ENCODE measurements at places on chromosomes 13 and 19.

DNA sequence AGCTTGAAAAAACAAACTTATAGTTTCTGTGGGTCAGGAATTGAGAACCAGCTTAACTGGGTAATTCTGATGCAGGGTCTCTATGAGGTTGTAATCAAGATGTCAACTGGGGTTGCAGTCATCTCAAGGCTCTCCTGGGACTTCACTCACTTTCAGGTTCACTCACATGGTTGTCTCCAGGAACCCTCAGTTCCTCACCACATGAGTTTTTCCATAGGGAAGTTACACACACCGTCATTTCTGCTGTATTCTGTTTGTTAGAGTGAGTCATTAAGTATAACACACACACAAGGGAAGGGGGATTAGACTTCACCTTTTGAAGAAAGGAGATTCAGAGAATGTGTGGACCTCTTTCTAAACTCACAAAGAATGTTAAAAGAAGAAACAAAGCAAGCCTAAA, 34.9 kb upstream of the MLNR start:
- DNase-seq, result no peak

GRCh38 chr13:50594276-50595051, 249.0 kb downstream of the DLEU7 start:
- no peak for DNase-seq

DNA sequence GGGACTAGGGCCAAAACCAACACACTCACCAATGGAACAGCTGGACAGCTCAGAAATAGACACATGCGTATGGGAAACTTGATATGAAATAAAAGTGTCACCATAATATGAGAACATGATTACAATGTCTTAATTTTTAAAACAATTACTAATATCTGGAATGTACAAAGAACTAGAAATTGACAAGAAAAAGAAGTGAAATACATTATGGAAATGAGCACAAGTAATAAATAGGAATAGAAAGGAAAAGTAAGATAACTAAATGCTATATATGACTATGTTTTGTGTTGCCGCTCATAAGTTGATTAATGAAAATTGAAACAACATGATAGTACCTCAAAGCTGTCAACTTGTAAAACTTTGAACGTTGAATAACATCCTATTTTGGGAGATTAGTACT, 801.1 kb downstream of the SLITRK5 start:
- DNase-seq, result no peak

DNA sequence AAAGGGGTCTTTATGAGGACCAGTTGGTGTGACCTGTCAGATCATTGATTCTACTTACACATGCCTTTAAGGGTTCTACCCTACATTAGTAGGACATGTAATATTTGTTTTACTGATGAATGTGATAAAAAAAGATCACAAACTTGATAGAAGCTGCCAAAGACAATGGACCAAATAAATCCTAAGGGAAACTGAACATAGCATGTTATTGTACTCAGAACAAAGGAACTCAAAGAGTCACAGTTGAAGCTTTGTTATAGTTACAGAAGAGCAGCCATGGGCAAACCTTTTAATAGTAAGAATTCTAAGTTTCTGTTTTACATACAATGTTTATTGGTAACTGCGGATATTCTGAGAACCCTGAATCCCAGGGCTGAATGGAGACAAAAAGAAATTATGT, 780.1 kb downstream of the SLITRK6 start:
- DNase-seq, result no peak

DNA sequence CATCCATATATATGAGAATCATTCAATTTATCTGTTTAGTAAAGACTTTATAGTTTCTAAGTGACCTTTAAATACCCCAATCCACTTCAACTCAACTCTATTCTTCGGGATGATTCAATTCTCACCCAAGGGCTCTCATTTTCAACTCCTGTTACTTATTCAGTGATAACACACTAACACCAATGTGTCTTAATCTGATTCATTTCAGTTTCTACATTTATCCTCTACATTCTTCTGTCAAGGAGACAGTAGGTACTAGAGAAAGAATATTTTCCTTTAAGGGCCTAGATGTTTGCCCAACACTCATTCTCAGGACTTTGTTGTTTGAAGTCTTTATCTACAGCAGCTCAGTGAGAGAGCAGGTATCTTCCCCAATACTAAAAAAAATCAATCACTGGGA, 7.1 kb downstream of the ARGLU1 start:
- no peak for DNase-seq

GRCh38 chr19:58304748-58305064, 471 bp upstream of the ERVK3-1 start:
- no peak for DNase-seq

GRCh38 chr19:51070334-51071094, 5.6 kb upstream of the KLK13 start:
- no peak for DNase-seq

- peak; percentile 74 for DNase-seq
Observed at GRCh38 chr19:3125900-3126524, 9.8 kb upstream of the GNA15 start.

DNA sequence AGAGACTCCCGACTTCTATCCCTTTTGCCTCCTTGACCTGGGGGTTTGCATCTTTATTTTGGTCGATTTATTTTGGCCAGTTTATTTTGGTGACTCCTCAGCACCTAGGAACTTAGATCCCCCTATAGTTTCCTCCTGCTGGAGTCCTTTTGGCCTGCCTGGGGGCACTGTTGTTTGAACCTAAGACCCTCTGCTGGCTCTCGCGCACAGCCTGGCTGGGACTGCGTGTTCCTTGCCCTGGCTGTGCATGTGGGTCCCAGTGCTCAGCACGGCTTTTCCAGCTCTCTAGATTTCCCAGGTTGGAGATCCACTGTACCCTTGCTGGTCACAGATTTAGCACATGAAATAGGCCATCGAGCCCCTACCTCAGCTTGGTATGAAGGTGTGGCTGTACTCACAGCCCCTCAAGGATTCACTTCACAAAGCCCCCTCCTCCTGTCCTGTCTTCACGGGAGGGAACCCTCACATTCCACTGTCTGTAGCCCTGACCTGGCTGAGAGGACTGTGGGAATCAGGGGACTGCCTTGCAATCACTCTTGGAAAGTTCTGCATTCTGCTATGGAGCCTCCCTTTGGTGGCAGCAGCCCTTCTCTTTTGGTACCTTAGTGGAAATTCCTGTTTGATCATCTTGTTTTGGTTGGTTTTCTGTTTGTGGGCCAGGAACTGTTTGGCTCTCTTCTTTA, 8.3 kb downstream of the UBAC2 start:
- DNase-seq, result no peak

- DNase-seq, result no peak
Observed at GRCh38 chr13:52845334-52845761, 3.1 kb downstream of the PCDH8 start.

DNA sequence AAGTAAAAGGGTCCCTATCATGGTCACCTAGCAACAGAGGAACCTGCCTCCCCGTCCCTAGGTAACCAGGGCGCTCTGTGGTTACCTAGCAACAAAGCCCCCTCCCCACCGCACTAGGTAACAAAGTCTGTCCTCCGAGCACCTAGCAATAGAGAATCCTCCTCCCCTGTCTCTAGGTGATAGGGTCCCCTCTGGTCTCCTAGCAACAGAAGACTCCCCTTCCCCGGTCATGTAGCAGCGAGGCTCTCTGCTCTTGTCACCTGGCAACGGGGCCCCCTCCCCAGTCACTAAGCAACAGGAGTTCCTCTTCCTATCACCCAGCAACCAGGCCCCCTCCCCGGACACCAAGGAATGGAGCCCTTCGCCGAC, 307 bp downstream of the JOSD2 start:
- no peak for DNase-seq

DNA sequence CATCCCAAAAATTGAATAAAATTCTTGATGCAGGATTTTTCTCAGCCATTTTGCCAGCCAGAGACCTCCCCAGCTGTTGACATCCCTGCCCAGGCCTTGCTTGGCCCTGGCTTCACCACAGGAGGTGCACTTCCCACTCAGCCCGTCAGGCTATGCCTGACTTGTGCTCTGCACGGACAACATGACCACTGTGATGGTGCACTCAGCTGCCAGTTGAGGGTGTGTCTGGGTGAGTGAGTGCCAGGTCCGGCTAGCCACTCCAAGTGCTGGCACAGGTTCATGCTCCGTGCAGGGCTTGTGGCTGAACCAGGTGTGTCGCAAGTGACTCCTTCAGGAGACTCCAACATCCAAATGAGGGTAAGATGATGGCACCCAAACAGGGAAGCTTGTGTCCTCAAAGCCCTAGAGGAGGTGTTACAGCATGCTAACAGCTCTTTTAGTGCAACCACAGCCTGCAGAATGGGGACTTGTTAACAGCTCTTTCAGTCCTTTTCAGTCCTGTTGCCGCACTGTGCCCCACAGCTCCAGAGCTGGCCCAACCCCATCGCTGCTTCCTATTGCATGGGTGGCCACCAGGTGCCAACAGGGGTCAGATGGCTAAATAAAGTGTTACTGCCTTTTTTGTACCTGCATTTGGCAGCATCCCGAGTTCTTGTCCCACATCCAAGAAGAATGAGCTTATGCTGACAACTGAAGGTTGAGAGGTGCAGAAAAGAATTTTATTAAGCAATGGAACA, 380.7 kb downstream of the SLITRK5 start:
- no peak for DNase-seq

DNA sequence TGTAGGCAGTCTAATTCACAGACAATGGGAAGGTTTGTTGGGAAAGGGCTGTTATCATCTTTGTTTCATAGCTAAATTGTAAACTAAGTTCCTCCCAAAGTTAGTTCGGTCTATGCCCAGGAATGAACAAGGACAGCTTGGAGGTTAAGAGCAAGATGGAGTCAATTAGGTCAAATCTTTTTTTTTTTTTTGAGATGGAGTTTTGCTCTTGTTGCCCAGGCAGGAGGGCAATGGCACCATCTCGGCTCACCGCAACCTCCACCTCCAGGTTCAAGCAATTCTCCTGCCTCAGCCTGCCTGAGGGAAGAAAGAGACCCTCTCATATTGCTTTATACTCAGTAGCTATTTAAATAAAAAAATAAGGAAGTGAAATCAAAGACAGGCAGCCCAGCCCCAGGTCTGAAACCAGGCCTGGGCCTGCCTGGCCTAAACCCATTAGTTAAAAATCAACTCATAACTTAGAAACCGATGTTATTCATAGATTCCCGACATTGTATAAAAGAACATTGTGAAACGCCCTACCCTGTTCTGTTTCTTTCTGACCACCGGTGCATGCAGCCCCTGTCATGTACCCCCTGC, 297.4 kb upstream of the SGCG start:
- no peak for DNase-seq

GRCh38 chr19:28874742-28875141, 338.2 kb downstream of the UQCRFS1 start:
- DNase-seq, result no peak

- no peak for DNase-seq
Observed at GRCh38 chr13:96984051-96984508, 10.2 kb downstream of the OXGR1 start.

DNA sequence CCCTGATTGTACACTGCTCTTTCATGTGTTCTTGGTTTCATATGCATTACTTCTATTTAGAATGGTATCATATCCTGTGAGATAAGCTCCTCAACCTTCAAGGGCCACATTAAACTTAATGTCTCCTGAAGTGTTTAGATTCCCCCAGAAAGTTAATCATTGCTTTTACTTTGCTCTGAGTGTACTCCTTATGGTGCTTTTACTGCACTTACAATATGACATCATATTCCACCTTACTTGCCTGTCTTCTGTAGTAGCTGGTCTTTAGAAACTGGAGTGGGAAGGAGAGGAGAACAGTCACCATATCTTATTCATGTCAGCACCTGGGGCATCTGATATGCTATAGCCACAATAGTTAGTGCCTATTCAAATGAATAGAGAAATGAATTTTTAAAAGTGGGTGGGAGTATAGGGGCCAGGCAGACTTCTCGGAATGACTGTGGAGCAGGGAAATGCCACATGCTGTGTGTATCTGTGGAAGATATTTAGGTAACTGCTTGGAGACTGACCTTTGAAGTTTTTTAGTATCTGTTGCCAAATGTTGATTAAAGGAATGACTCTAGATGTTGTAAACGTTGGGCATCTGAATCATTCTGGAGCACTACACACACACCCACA, 40.2 kb downstream of the SLAIN1 start:
- no peak for DNase-seq

GRCh38 chr13:90070837-90071525, 1276.5 kb upstream of the MIR17HG start:
- DNase-seq, result no peak

GRCh38 chr19:47155148-47155547, 24.5 kb downstream of the SAE1 start:
- no peak for DNase-seq

GRCh38 chr19:12773571-12773970, 1.8 kb downstream of the HOOK2 start:
- DNase-seq, result no peak

DNA sequence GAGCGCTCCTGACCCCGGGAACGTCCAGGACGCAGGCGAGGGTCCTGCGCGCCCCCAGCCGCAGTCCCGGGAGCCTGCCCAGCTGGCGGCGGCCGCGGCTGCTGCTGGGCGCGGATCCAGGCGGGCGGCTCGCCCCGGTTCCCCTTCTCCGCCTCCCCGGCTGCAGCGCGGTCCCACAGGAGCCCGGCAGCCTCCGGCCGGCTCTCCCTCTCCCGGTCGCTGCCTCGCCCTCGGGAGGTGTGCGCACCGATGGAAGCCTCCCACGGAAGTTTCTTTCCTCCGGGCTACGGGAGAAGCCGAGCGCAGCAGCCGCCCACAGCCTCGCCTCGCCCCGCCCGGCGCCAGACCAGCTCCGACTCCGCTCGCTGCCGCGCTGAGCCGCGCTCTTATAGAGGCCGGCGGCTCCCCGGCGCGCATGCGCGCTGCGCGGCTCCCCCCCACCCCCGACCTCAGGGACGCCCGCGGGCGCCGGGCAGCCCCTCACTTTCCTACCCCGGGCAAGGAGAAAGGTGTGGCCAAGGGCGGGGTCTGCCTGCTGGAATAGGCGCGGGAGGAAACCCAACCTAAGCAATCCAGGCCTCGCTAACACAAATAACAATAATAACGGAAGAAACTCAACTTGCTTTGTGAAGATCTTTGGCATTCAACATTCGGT, at the start of gene SHISA2:
Gene SHISA2, minus strand, starts transcription at position 360 of the 655 bp plus-strand sequence. CDS start 1,041 bp downstream, outside the sequence.
- peak; percentile 25 for DNase-seq

DNA sequence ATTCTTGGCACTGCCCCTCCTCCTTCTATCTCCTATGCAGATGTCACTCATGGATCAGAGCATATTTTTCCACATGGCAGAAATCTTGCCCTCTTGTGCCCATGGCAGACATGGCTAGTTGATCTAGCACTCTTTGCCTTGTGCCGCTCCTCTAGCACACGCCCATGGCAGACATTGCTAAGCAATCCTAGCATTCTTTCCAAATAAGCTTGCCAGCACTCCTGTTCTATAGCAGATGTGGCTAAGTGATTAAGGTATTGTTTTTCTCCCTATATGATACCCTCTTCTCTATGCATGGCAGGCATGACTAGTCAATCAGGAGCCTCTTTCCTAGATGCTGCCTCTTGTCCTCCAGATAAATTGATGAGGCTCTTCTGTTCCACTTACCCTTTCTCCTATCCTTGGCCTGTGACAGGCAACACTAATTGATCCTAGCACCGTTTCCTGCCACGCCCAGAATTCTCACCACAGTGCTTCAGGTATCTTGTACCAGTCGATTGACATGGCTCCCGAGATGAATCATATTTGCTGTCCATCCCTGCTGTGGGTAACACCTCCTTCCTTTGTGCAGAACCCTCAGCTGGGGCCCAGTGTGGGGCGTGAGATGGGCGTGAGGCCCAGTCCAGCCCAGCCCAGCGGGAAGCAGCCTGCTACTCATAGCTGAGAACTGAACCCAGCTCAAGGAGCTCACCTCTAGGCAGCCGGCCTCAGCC, 26.9 kb downstream of the TMED1 start:
- peak; percentile 42 for DNase-seq

Data from CD4-positive, alpha-beta T cell treated with Interleukin-1 beta for 1 hour (primary cell).